Activated naive CD8-positive, alpha-beta T cell treated with anti-CD3 and anti-CD28 coated beads for 36 hours (primary cell): ENCODE measurements at places on chromosomes 1 and 21.
A peak's percentile ranks its signal among the peaks of the same experiment; 100 is the strongest.

- DNase-seq: no peak
Measured at GRCh38 chr1:13514821-13515220, 1.0 kb upstream of the LRRC38 start.

DNA sequence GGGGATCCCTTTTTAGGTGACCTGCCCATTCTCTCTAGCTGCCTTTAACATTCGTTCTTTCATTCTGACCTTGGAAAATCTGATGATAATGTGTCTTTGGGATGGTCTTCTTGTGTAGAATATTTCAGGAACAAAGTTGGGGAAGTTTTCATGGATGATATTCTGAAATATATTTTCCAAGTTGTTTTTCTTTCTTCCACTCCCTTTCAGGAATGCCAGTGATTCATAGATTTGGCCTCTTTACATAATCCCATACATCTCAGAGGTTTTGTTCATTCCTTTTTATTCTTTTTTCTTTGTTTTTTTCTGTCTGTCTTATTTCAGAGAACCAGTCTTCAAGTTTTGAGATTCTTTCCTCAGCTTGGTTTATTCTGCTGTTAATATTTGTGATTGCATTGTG is 13.9 kb upstream of the SCMH1 start:
- no peak for DNase-seq

- no peak for DNase-seq
Measured at GRCh38 chr21:44763451-44764318, 37.9 kb downstream of the UBE2G2 start.

DNA sequence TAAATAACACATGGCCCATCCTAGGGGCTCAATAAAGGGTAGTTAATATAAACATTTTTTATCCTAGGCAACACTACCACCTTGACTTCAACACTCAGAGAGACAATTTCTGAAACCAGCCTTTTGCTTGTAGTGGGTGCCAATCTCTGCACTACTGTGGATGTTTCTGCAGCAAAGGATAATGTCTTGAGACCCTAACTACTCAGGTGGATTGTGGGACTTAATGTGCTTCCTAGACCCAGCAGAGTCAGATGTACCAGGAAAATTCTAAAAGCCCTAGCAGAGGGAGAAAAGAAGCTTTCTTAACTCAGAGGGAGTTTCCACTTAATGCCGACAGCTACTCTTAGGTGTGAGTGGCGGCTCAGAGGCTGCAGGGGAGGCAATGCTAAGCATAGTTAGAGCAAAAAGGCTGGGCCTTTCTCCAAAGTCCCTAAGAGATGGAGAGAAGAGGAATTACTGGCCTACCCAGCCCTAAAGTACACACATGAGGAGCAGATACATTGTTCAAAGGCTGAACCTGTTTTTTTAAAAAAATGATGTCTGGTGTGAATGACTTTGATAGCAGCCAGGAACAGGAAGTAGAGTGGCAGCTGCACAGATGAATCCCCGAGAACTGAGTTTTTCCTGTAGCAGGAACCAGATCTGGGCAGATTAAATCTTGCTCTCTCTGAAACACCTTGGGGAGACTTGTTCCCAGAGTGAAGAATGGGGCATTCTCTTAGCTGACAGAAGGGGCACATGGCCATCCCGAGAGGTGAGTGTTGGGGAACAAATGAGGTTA is 33.5 kb upstream of the ABCD3 start:
- DNase-seq: no peak

GRCh38 chr1:19597496-19598309 is 46.4 kb upstream of the NBL1 start:
- no peak for DNase-seq

- DNase-seq: no peak
Measured at GRCh38 chr1:247908766-247909165, 11.3 kb upstream of the OR2T8 start.

GRCh38 chr1:115135681-115136080 is 46.4 kb upstream of the TSPAN2 start:
- DNase-seq: no peak

- DNase-seq: no peak
Measured at GRCh38 chr1:215489771-215490565, 77.1 kb upstream of the KCTD3 start.

DNA sequence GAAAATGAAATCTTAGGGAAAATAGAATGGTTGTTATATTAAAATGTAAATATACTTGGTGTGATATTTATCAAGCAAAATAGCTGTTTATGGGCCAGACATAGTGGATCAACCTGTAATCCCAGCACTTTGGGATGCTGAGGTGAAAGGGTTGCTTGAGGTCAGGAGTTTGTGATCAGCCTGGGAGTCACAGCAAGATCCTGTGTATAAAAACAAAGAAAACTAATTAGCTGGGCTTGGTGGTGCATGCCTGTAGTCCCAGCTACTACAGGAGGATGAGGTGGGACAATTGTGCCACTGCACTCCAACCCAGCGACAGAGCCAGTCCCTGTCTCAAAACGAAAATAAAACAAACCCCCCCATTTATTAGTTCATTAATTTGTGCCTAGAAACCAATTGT is 21.6 kb upstream of the CFHR1 start:
- no peak for DNase-seq

DNA sequence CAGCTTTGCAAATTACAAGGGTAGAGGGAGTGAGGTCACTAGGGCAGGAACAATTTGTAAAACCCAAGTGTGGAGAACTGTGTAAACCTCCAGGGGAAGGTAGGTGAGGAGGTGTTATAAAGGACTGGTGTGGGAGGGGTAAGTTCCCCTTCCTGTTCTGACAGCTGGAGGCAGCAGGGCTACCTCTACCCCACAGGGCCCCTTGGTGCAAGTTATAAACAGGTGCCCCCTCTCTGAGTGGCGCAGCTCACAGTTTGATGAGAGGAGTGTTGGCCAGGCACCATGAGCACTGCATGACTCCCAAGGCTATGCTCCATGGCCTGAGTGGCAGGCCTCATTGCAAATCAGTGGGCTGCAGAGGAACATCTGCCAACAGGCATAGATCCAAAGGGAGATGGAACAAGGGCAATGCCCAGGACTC is 41.0 kb downstream of the MFSD2A start:
- DNase-seq: no peak

GRCh38 chr21:30942192-30942591 is 60.8 kb upstream of the KRTAP11-1 start:
- DNase-seq: no peak

GRCh38 chr1:101522486-101522885 is 285.7 kb downstream of the S1PR1 start:
- DNase-seq: no peak

GRCh38 chr1:17307946-17308345 is at the start of gene PADI4:
Gene PADI4, plus strand, starts transcription at chr1:17308197. Its CDS starts 26 bp downstream, at chr1:17308223.
- DNase-seq: no peak

DNA sequence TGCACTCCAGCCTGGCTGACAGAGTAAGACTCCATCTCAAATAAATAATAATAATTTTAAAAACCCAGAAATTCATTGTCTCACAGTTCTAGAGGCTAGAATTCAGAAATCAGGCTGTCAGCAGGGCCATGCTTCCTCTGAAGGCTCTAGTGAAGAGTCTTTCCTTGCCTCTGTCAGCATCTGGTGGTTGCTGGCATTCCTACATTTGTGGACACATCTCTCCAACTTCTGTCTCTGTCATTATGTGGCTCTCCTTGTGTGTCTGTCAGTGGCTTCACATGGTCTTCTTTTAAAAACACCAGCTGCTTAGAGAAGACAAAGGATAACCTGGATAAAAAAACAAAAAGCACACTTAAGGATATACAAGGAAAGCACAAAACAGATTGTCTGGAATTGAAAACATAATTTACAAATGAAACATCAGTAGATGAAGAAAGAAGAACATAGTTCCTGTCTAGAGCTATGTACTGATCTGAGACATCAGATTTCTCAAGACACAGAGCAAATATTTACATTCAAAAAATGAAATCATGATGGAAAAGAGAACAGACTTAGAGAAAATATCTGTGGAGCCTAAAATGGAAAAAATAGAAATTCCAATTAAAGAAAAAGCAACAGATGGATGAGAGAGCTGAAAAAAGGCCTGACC is 32.7 kb upstream of the ASB17 start:
- DNase-seq: no peak

- peak; percentile 28 for DNase-seq
Measured at GRCh38 chr1:203627851-203628200, 1.2 kb downstream of the ATP2B4 start.

GRCh38 chr1:82562448-82562847 is 761.7 kb downstream of the ADGRL2 start:
- no peak for DNase-seq

GRCh38 chr1:24318615-24319311 is 394 bp upstream of the GRHL3 start:
- no peak for DNase-seq

DNA sequence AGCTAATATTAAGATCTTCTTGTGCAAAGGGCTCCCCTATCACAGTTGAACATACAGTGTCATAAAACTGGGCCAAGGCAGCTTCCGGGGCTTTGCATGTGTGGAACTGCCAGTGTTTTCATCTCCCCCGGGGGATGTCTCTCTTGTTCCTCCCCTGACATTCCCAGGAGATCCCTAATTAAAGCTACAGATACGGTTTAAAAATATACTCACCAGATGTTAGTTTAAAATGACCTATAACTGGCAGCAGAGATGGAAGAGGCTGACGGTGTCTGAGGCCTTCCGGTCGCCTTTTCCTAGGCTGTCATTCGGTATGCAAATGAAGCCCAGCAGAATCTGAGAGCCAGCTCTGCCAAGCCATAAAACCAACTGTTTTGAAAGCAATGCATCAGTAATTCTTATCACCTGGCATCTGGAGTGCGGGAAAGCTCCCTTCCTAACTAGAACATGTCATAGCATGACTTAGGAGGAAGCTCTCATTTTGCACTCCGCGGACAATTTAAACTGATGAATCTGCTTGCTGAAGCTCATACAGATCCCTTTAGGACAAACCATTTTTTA is 436.5 kb upstream of the VAMP3 start:
- DNase-seq: no peak

GRCh38 chr1:16441282-16441665 is 750 bp downstream of the NECAP2 start:
- no peak for DNase-seq

GRCh38 chr1:170445096-170445495 is 86.9 kb upstream of the GORAB start:
- no peak for DNase-seq

DNA sequence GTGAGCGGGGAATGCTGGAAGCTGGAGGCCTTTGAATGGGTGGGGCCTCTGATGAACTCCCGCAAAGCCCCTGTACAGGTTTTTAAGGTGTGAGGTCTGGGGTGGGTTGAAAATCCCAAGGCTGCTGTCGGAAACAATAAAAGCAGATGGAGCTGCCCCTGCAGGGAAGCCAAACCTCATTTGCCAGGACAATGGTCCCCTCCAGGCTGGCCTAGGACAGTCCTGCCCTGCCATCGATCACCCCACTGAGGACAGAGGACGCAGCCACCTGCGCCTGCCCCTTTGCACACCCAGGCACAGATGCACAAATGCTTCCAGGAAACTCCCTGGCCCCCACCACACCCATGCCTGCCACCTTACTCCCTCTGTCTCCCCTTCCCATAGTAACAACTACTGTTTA is 4.4 kb downstream of the DRAXIN start:
- DNase-seq: no peak

- no peak for DNase-seq
Measured at GRCh38 chr21:31050577-31051157, 12.4 kb upstream of the KRTAP19-8 start.

DNA sequence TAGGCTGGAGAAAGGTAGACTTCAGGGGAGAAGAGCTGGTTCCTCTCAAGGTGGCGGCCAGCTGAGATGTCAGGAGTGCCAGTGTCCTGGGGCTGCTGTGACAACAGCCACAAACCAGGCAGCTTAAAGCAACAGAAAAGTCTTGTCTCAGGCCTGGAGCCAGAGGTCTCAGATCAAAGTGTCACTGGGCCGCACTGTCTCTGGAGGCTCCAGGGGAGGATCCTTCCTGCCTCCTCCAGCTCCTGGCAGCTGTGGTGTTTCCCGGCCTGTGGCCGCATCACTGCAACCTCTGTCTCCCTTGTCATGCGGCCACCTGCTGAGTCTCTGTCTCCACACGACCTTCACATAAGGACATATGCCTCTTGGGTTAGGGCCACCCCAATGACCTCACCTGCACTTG is 24.4 kb upstream of the TSPEAR start:
- no peak for DNase-seq

- no peak for DNase-seq
Measured at GRCh38 chr1:160127865-160128523, 12.4 kb downstream of the ATP1A2 start.

DNA sequence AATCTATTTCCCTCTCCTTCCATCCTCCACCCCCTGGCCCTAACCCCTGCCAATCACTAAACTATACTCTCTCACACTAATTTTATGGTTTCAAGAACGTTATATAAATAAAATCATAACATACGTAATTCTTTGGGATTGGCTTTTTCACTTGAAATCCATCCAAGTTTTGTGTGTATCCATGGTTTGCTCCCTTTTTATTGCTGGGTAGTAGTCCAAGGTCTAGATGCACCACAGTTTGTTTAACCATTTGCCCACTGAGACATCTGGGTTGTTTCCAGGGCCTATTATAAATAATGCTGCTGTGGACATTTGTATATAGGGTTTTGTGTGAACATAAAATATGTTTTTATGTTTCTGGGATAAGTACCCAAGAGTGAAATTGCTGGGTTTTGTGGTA is 61.4 kb downstream of the TEX35 start:
- no peak for DNase-seq

- no peak for DNase-seq
Measured at GRCh38 chr1:192795916-192796618, 12.8 kb upstream of the RGS2 start.

GRCh38 chr1:150269451-150269850 is 635 bp upstream of the APH1A start:
- no peak for DNase-seq

DNA sequence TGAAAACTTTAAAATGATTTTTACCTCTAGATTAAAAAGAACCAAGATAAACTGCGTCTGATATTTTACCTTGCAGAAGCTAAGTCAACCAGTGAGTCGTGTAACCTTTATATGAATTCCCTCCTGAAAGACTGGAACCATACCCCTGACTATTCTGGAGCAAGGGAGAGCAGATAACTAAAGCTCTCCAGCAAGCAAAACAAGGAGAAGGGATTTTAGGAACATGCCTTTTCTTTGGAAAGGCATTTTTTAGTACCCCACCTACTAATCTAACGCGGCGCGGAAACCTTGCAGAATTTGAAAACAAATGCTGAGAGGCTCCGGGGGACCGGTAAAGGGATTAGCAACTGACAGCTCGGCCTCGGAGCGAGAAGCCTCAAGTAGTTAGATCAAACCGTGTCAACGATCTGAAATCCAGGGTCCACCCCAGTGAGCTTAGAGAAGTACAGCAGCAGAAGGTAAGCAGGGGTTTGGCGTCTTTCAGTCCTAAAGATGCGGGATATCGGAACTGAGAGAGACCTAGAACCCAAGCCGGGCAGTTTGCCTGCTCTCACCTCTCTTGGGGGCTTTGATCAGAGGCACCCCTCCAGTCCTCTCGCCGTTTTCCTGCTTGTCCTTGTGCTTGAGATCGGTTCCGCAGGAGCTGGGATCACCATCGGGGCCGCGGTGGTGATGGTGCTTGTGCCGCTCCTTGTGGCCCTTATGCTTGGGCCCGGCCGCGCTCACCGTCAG is 954 bp downstream of the RSBN1 start:
- DNase-seq: no peak

GRCh38 chr1:198936371-198937083 is 297.7 kb downstream of the PTPRC start:
- DNase-seq: no peak

- no peak for DNase-seq
Measured at GRCh38 chr1:119139857-119140176, 636 bp downstream of the WARS2 start.
